ENCODE measurements at places on chromosomes 2 and 18. TPM values are rescaled to one million over a fixed set of nuclear protein-coding genes. Genes with fewer than 3 reads are reported as not detected.

Gene ARHGAP15
- 28.4 TPM for total RNA-seq

Gene IL36B
- total RNA-seq, result not detected

Gene FAM210A
- 20.7 TPM for total RNA-seq

Gene PRKAG3
- total RNA-seq, result not detected

Gene DTNA
- total RNA-seq, result 52.4 TPM

Gene RSAD2
- 14.7 TPM for total RNA-seq

GRCh38 chr18:61939046-61939674 lies 46.4 kb upstream of the RNF152 start:
- no peak for DNase-seq

GRCh38 chr2:106562268-106563186 lies 75.4 kb downstream of the CD8B2 start:
- DNase-seq, result no peak

DNA sequence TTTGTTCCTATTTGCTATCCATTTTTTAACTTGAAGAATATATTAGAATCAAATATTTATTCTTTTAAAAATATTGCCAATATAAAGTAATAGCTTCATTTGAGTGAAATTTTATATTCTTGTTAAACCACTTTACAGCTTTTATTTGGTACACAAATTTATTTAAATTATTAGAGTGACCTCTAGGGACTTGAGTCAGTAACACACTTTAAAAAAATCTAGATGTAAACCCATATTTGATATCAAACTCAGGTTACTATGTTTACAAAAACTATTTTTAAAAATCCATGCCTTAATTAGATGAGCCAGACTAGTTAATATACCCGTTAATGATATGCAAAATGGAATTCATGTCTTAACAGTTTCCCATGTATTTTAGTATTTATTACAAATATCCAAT lies 134.6 kb downstream of the MAP4K4 start:
- DNase-seq, result no peak

- no peak for DNase-seq
Measured at GRCh38 chr2:120360307-120360855, 14.4 kb downstream of the INHBB start.

- no peak for DNase-seq
Measured at GRCh38 chr2:23492337-23492675, 107.3 kb downstream of the KLHL29 start.

- DNase-seq, result no peak
Measured at GRCh38 chr2:56589835-56590234, 406.0 kb downstream of the CCDC85A start.
